NCI-H446 treated with DMSO at 0.1 percent for 48 hours (cell line): ENCODE measurements at places on chromosomes 12 and 14.

GRCh38 chr14:59704054-59704645 lies 127.5 kb upstream of the CCDC175 start:
- no peak for DNase-seq

DNA sequence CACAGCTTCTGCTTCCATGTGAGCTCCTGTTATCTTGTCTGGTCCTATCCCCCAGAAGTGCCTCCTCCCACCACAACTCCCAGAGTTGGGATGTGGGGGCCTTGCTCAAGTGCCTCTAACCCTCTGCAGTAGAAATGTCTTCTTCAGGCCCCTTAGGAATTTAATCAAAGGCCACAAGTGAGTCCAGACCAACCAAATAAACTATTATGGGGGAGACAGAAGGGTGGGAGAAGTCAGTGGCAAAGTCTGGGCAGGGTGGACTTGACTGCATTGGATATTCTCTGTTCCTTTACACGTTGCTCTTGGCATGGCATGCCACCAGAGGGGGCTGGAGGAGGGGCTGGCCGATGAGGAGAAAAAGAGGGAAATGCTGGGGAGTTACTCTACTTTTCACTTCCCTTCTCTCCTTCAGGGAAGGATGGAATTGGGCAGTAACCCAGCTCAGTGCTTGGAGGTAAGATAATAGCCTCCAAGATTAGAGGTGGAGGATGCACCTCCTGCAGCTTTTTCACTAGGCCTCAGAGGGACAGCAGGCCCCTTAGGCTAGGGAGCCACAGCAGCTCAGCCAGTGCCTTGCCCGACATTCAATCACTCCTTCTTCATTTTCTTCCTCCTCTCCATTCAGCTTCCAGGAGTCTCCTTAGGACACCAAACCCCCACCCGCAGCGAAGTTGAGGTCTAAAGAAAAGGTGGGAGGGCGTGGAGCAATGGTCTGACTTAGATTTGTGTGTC lies 1.2 kb upstream of the AP1G2 start:
- DNase-seq: no peak

DNA sequence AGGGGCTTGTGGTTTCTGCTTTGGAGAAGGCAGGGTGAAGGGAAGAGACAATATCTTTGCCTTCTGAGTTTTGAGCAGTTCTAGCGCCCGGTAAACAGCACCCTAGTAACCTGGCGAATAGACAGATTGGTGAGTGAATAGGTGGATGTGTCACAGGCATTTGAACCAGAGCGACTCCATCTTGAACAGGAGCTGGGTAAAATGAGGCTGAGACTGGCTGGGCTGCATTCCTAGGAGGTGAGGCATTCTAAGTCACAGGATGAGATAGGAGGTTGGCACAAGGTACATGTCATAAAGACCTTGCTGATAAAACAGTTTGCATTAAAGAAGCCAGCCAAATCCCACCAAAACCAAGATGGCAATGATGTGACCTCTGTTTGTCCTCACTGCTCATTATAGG lies 643.6 kb upstream of the TMEM132C start:
- no peak for DNase-seq

DNA sequence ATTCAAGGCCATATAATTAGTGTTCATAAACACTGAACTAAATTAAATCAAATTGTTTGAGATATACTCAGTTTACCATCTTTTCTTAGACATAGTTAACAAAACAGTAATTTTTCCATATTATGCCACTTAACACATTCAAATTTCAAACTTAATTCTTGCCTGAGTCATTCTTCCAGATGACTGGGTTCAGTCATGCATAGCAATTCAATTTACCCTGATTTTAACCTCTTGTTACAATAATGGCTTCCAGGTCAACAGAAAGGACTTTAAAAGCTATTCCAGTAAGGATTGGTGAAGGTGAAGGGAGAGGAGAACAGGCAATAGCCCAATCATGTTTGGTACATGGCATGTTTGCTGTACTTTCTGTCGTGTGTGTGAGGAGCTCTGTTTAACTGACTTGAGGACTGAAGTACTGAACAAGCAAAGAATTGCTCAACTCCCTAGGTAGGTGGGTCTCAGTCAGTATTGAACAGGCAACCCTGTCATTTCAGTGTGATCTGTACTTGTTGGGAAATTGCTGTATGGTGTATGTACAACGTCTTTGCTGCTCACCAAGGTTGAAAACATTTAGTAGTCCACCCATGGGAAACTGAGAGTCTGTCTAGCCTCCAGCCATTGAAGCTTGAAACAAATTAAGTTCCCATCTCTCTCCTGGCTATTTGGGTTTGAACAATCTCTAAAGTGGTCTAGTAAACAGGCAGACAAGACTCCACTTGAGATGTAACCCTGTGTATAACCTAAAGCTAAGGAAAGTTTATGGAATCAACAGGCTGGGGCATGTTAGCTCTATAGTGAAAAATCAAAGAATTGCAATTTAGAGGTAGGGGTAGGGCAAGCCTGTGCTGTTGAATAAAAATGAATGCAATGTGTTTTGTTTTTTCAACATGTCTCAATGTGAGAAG lies 327.2 kb downstream of the BTG1 start:
- DNase-seq: no peak

DNA sequence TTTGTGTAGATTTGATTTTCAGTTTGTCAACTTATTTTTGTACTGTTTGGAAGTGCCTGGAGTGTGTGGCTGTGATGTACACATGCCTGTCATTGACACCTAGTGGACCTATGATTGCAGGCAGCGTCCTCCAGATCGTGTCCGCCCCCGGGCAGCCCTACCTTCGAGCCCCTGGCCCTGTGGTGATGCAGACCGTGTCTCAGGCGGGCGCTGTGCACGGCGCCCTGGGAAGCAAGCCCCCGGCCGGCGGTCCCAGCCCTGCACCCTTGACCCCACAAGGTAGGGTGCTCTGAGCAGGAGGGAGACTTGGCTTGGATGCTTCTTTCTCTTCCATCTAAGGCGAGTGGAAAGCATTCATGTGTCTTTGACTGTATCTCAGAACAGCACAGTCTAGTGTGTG lies 75.8 kb downstream of the EP400 start:
- DNase-seq: no peak

- DNase-seq: no peak
Observed at GRCh38 chr12:68240079-68240478, 13.3 kb downstream of the IL22 start.

DNA sequence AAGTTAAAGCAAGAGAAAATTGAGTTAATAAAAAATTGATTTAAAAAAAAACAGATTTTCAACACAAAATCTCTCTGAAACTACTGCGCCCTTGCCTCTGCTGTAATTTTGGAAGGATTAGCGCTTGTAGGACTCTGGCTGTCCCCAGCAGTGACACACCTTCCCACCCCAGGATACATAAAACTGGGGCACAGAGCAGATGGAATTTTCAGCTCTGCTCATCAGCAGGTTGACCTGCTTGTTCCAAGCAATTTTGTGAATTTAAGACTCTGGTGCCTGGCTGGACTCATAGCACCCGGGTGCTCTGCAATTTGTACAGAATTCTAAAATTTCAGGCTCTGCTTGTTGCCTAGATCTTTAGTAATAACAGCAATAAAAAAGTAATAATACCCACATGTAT lies 257.8 kb upstream of the GARIN6 start:
- no peak for DNase-seq

DNA sequence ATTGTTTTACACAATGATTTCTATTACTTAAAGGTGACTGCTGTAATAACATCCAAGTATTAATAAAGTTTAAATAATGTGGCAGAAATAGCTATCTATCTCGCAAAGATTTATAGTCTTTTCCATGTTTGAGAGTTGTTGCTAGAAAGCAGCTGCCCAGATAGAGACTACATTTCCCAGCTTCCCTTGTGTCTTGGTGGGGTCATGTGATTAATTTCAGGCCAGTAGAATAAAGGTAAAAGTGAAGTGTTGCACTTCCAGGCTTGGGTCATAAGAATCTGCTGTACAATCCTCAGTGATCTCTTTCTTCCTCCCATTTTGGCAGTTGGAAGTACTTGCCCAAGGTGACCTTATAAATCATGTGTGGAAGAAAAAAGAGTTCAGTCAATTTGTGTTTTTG lies 449.7 kb upstream of the USP15 start:
- DNase-seq: no peak

- DNase-seq: no peak
Observed at GRCh38 chr14:99675382-99675835, 8.7 kb upstream of the CYP46A1 start.

- DNase-seq: no peak
Observed at GRCh38 chr14:61281186-61281947, at the start of gene TMEM30B. TMEM30B (minus strand) TSS chr14:61281338; CDS start chr14:61281147, 191 bp downstream.

GRCh38 chr12:95859344-95859816 lies 628 bp downstream of the SNRPF start:
- DNase-seq: no peak

- DNase-seq: no peak
Observed at GRCh38 chr14:97023871-97024270, 226.7 kb downstream of the VRK1 start.

DNA sequence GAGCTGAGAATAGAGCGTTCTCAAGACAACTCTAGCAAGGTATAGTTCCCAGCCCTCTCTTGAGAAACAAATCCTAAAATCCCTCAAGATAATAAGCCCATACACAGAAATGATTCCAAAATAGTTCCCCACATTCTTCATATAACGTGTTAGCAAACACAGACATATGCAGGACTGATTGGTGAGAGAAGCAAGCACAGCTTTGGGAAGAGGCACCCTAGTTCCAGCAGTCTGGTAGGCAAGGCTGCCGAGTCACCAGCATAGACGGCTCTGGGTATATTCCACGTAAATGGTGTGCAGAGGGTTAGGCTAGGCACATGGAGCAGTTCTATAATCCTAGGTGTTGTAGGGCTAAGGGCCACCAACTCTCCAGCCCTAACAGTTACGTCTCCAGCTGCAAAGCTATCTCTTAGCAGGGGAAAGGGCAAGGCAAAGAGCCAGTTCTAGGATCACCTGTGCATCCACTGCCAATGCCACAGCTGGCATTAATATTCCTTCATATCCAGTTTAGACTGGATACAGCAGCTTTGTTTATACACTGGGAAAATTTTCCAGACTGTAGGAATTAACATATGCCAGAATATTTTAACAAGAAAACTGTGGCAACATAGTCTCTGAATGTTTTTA lies 52.9 kb downstream of the SH2B3 start:
- no peak for DNase-seq

- DNase-seq: no peak
Observed at GRCh38 chr14:86104691-86105265, 574.8 kb downstream of the FLRT2 start.

GRCh38 chr14:68574906-68575305 lies 218.0 kb downstream of the ZFP36L1 start:
- DNase-seq: no peak

GRCh38 chr14:54703082-54703481 lies 136.2 kb downstream of the SAMD4A start:
- DNase-seq: no peak

- no peak for DNase-seq
Observed at GRCh38 chr12:76026643-76027063, 4.9 kb downstream of the PHLDA1 start.

- no peak for DNase-seq
Observed at GRCh38 chr12:90024262-90024661, 315.6 kb upstream of the ATP2B1 start.

GRCh38 chr12:26177283-26177682 lies 18.1 kb upstream of the SSPN start:
- DNase-seq: no peak

DNA sequence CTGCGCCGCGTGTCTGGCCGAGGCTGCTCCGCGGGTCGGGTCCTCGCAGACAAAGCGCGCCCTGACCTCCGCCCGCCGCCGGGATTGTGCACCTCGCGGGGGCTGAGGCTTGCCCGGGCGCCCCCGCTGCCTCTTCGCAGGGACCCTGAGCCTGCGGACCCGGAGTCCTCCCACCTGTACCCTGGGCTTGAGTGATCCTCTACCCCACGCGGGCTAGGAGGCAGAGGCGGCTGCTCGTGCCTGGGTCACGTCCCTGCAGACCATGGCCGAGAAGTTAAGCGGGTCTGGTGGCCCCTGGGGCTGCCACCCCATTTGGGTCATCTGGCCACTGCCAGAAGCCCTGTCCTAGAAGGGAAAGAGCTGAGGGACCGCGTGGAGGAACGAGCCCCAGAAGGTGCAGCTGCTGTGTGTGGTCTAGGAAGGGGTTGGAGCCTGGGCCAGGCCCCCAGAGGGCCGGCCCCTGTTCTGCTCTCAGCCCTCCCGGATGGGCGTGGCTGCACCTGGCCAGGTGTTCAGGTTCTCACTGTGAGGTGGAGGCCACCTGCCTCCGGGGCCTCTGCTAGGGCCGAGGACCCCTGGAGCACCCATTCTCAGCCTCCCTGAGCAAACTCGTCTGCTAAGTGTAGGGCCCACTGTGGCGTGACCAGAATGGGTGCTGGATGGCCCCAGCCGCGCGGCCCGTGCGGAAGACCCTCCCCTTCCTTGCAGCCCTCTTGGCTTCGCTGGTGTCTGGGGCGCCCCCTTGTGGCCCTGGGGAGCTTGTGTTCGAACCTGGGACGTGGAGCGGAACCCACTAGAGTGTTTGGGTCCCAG lies 49.6 kb downstream of the LRCOL1 start:
- DNase-seq: peak; percentile 45

DNA sequence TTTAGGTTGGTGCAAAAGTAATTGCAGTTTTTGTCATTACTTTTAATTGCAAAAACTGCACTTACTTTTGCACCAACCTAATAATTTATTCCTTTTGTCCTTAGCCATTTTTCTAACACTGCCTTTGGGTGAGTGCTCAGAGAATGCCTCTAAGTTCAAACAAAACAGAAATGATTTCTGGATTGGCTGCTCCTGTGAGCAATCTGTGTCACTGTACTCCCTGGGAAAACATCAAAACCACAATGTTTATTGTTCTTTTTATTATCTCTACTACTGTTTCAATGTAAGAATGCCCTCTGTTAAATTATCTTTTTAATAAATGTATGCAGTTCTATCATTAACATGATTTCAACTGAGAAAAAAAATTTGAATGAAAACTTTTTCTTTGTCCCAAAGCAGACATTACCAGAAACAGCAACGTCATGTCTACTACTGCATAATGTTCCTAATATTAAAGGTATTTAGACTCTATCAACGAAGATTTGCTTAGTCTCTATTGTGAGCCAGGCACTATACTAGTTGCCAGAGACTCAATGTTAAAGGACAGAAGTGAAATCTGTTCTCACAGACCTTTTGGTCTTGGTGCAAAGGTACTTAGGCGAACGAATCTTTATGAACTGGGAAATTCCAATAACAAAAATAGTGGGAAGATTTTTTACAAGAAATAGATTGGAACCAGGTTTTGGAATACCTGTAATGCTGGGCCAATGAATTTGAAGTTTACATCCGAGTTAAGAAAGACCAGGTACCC lies 6.2 kb downstream of the SLC41A2 start:
- no peak for DNase-seq

GRCh38 chr14:76699209-76699938 lies 61.9 kb upstream of the VASH1 start:
- DNase-seq: no peak
